ENCODE measurements at places on chromosomes 1 and 21.

GRCh38 chr1:95506736-95507414, 272.9 kb downstream of the RWDD3 start:
- no peak for DNase-seq

GRCh38 chr21:38993561-38993960, 187.8 kb downstream of the ETS2 start:
- DNase-seq: no peak

GRCh38 chr1:198700396-198700795, 61.6 kb downstream of the PTPRC start:
- DNase-seq: no peak

GRCh38 chr1:114467491-114467890, 43.5 kb downstream of the TRIM33 start:
- DNase-seq: no peak

- peak; percentile 53 for DNase-seq
Observed at GRCh38 chr1:26145041-26145959, 13.6 kb upstream of the FAM110D start.

DNA sequence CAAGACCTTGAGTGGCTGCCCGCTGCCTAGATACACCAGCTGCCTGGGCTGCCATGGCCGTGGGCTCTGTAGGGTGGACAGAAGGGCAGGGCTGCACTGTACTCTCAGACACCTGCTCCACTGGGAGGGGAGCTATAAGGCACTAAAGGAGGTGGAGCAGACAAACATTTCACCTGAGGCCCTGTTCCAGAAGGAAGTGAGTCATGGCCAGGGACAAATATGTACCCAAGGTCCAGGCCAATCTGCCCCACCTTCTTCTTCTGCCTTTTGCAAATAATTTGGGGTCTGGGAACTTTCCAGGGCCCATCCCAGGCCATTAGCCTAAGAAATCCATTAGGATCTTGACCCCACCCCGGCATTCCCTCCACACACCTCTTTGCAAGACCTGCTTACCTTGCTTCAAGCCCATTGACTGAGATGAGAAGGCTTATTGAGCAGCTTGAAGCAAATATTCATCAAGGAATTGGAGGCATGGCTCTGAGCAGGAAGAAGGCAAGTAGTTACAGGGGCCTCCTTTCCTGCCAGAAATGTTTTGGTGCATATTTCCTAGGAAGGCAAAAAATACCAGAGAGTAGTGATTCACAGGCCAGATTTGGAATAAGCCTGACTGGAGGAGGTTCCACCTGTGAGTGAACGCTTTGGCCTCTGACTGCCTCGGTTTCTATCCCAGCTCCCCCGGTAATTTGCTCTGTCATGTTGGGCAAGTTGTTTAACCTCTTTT, at the start of gene CAPN8:
Gene CAPN8 (minus strand): TSS at position 110 of the 721 bp plus-strand sequence. CDS start 55 bp downstream, at position 55.
- DNase-seq: no peak

DNA sequence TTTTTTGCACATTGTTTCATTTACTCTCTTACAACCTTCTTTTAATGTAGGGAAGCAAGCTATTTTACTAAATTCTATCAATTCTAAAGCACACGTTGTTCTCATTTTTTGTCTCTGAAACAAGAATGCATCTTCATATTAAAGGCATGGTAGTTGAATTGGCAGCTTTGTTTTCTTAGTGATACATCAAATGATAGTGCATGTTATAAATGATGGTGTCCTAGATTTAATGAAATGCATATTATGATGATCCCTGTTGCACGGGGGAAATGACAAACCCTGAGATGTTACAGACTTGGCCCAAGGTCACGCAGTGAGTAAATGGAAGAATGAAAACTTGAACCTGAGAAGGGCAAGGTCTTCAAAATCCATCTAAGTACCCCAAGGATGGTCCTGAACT, 213.1 kb downstream of the KAZN start:
- DNase-seq: no peak

DNA sequence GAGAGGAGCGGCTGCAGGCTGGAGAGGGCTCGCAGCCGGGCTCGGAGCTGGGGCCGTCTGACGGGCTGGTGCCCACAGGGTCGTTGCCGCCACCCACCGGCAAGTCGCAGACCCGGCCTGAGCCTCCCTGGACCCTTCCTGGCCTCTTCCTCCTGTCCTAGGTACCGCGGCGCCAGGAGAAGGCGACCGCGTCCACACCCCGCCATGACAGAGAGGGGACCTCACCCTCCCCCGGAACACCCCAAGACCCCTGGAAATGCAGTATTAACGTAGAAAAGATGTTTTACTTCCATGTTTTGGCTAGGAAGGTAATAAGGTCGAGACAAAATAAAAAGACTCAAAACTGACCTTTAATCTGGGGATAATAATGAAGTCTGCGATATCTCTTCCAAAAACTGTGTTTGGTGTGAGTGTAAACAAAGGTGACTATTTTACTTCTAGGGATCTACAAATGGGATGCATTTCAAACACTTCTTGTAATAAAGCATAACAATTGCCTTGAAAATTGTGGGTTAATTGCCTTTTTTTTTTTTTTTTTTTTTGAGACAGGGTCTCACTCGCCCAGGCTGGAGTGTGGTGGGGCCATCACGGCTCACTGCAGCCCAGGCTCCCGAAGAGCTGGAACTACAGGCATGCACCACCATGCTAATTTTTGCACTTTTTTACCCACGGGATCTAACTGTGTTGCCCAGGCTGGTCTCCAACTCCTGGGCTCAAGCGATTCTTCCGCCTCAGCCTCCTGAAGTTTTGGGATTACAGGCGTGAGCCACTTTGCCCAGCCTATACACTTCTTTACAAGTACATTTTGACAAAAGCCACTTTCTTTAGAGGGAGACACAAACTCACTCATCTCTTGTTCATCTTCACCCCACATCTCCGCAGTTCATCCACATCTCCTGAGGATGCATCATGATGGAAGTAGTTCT, 838 bp upstream of the RSRP1 start:
- DNase-seq: no peak

GRCh38 chr1:8423269-8423691, 105.4 kb downstream of the SLC45A1 start:
- DNase-seq: no peak

DNA sequence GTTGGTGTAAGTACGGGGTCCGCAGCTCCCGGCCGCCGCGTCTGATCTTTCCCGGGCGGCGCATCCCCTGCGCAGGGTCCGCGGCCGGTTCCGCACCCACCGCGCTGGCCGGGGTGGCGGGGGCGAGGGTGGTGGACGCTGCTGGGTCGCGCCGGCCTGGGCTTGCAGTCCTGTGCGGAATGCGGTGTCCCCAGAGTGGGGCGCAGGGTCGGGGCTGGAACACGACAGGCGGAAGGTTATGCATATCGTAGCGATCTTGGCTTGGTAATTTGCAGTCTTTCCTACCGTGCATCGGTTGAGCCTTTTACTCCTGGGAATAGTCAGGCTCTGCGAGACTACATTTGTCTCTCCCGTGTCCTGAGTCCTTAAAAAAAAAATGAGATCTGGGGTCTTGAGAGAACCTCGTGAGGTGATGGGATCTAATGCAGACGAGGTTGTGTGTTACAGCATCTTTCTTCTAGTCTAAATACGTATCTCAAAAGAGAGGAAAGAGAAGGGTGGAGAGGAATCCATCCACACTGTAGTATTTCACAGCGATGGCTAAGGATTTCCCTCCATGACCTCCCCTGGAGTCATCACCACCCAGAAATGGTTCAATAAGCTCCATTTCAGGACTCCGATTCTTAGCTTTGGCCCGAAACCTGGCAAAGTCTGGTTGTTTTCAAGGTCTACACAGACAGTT, 572 bp downstream of the ATP1B1 start:
- no peak for DNase-seq

- no peak for DNase-seq
Observed at GRCh38 chr1:154689083-154689482, 81.1 kb upstream of the ADAR start.

- DNase-seq: no peak
Observed at GRCh38 chr1:204744107-204744779, 58.7 kb upstream of the LRRN2 start.

GRCh38 chr1:66243548-66244130, 290.3 kb upstream of the SGIP1 start:
- no peak for DNase-seq

GRCh38 chr1:230971771-230972170, 6.9 kb downstream of the TTC13 start:
- DNase-seq: no peak

GRCh38 chr1:234871710-234872271, 256.8 kb downstream of the TOMM20 start:
- DNase-seq: no peak

- no peak for DNase-seq
Observed at GRCh38 chr1:91527266-91527765, 26.7 kb downstream of the CDC7 start.

- DNase-seq: no peak
Observed at GRCh38 chr21:32162727-32163320, 116.0 kb downstream of the MIS18A start.

DNA sequence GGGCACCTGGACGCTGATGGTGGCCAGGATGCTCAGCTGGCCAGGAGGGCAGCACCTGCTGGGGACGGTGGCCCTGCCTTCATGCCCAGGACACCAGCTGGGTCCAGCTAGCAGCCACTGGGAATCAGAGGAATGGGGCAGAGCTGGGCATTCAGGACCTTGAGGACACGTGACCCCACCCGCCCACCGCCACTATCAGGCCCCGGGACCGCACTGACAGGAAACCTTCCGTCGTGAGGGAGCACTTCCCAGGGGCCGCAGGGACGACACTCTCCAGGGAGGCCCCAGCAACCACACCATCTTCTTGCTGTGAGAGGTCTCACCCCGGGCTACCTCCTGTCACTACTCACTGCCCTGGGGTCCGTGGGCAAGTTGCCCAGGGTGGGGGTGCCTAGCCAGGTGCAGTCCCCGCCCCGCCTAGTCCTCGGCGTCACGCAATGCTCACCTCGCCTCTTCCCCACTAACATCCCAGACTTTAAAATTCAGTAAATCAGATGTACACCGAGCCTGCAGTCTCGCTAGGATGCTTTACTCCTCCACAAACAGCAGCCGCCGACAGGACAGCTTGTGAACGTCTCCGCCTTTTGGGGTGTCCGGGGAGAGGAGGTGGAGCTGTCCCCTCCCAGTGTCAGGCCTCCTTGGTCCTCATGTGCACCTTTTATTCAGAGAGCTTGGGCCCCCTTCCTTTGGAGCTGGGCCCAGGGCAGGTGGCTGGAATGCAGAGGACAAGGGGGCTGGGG, 4.9 kb downstream of the VWA1 start:
- no peak for DNase-seq

- DNase-seq: peak; percentile 79
Observed at GRCh38 chr1:212558693-212559480, 49.7 kb upstream of the ATF3 start.

GRCh38 chr1:30763651-30764248, 6.2 kb upstream of the LAPTM5 start:
- DNase-seq: no peak

DNA sequence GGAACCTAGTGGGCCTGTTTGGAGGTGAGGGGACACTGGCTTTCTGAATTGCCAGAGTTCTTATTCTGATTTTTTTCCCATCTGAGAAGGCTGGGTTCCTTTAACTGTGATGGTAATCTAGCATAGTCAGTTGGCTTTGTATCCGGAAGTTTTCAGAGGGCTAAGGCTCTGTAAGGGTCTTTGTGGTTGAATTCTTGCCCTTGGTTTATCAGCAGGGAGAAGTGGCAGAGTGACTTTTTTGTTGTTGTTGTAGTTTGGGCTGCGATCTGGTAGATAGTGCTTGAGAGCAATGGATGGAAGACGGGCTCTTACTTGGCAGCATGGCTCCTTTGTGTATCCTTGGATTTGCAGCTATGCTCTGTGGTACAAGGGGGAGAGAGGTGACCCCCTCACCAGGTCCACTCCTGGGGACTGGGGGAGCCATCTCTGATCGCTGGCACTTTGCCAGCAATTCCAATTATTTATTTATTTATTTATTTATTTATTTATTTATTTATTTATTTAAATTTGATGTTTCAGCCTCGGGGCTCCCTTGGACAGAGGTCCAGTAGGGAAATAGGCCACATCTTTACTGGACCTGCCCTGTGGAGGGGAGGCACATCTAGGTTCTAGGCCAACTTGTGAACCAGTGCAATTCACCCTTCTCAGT, 18.5 kb downstream of the TCP10L start:
- no peak for DNase-seq

- no peak for DNase-seq
Observed at GRCh38 chr1:21139601-21140000, 37.1 kb downstream of the EIF4G3 start.

DNA sequence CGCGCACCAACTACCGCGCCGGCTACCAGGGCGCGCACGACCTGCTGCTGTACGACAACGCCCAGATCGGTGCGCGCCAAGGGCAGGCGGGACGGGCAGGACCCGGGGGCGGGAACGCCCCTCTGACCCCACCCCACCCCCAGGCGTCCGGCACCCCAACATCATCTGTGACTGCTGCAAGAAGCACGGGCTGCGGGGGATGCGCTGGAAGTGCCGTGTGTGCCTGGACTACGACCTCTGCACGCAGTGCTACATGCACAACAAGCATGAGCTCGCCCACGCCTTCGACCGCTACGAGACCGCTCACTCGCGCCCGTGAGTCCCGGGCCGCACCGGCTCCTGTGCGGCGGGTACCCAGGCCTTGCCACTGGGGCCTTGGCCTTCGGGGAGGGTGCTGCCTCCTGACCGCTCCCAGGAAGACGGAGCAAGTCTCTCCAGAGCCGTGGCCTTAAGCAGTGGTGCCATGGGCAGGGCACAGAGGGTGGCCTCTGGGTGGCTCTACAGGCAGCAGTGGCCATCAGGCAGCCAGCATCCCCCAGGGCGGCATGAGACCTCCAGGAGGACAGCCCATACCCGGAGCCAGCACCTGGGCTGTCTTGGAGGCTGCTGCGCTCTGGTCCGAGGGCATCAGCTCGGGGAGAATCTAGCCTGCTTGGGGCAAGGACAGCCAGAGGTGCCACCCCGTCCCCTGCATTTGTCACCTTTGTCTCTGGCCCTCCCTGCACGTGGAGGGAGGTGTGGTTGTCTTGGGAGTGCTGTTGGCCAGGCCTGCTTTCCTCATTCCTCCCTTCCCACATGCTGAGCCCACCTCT, 8.1 kb upstream of the MMP23B start:
- no peak for DNase-seq

DNA sequence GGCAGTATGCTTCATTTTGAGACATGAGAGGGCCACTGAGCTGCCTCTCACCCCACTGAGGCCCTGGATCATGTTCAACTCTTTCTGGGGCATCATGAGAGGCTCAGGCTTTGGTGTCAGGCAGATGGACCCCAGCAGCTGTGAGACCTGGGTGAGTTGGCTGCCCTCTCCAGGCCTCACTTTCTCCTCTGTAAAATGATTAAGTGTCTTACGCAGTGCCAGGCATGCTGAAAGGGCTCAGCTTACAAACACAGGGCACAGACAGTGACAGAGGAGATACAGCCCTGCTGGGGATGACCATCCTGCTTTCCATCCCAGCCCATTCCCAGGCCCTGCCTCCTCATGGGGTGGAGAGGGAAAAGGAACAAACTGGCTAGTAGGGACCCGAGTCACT, 387.4 kb downstream of the MATN1 start:
- no peak for DNase-seq

GRCh38 chr1:77652970-77653516, 29.4 kb downstream of the ZZZ3 start:
- no peak for DNase-seq

DNA sequence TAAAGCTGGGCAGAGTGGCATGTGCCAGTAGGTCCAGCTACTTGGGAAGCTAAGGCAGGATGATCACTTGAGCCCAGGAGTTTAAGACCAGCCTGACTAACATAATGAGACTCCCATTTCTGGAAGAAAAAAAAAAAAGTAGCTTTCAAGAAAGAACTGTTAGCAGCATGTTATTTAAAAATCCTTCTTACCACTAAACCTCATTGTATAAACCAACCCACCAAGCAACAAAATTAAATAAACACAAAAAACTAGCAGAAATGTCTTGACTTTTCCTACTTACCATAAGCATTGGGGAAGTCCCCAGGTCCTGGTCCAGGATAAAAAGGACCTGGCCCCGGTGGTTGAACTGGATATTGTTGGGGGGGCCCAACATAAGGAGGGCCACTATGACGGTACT, 192.9 kb upstream of the HP1BP3 start:
- DNase-seq: no peak

Measured in stimulated activated CD8-positive, alpha-beta memory T cell treated with anti-CD3 and anti-CD28 coated beads, Interleukin-15, amount 100 ng/mL, for 1 hour (primary cell).